Natural killer cell treated with Interleukin-12 subunit alpha and Interleukin-12 subunit beta and Interleukin-15 and Interleukin-18, amount 100 ng/mL, for 72 hours (primary cell): ENCODE measurements at places on chromosomes 13 and 19. TPM values are rescaled to one million over a fixed set of nuclear protein-coding genes. Genes with fewer than 3 reads are reported as not detected.

The FLT3LG gene
- 33.5 TPM for total RNA-seq

The RASGRP4 gene
- total RNA-seq, result not detected

- peaks cover 4% of the 10 kb centered on the region for H3K4me1 ChIP-seq
- H3K27ac ChIP-seq, result no peak overlapping the region
- peaks cover 9% of the 10 kb centered on the region for H3K27me3 ChIP-seq
These were observed 36.3 kb upstream of the ZNF724 start for GRCh38 chr19:23286477-23286876.

DNA sequence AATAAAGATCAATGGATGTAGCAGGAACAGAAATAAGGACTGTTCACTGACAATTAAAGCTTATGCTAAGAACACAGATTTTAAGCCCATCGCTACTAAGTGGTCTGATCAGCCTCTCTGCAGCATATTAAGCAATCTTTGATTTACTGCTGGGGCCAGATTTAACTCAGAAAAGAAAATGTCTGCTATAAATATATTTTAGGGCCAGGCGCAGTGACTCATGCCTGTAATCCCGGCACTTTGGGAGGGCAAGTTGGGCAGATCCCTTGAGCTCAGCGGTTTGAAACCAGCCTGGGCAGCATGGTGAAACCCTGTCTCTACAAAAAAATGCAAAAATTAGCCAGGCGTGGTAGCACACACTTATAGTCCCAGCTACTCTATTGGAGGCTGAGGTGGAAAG lies 43.0 kb downstream of the METTL21C start:
- no peaks in the 10 kb centered on the region for H3K36me3 ChIP-seq
- H3K4me3 ChIP-seq, result no peak overlapping the region
- H3K4me1 ChIP-seq, result no peaks in the 10 kb centered on the region
- no peak for DNase-seq
- H3K27ac ChIP-seq, result no peak overlapping the region
